Activated CD4-positive, alpha-beta memory T cell treated with anti-CD3 and anti-CD28 coated beads for 36 hours (primary cell): ENCODE measurements at places on chromosomes 12 and 14. TPM values are rescaled to one million over a fixed set of nuclear protein-coding genes. Genes with fewer than 3 reads are reported as not detected.

- no peak for DNase-seq
- H3K27ac ChIP-seq, result no peak overlapping the region
- H3K4me1 ChIP-seq, result no peaks in the 10 kb centered on the region
- no peaks in the 10 kb centered on the region for H3K36me3 ChIP-seq
Observed at GRCh38 chr12:42570076-42570475, 19.5 kb downstream of the PRICKLE1 start.

AMDHD1 gene
- 2.1 TPM for total RNA-seq

- H3K27me3 ChIP-seq, result no peaks in the 10 kb centered on the region
- DNase-seq, result no peak
Observed at GRCh38 chr12:57519796-57520052, 590 bp downstream of the DDIT3 start.

GRCh38 chr14:56795284-56795622 is 15.0 kb downstream of the OTX2 start:
- H3K27ac ChIP-seq, result no peak overlapping the region
- H3K36me3 ChIP-seq, result peaks cover 1% of the 10 kb centered on the region
- H3K27me3 ChIP-seq, result peaks cover 63% of the 10 kb centered on the region
- H3K4me3 ChIP-seq, result no peak overlapping the region
- H3K4me1 ChIP-seq, result peaks cover 10% of the 10 kb centered on the region

CDH24 gene
- 1.00 TPM for total RNA-seq

DNA sequence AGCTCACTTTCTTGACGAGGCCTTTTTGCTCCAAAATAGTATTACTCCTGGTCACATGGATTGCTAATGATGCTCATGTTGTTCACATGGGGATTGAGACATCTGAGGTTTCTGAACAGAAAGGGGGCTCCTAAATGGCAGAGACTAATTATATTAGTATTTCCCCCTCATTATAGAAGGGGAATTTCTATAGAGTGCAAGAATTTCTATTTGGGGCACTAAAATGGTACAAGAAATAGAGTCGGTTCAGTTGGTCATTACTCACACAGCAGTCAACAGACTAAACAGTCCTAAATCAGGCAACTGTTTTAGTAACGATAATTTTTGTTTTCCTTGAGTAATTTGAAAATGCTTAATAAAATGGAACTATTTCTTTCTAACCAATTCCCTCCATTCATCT is 108.9 kb downstream of the DACT1 start:
- no peaks in the 10 kb centered on the region for H3K36me3 ChIP-seq
- no peak overlapping the region for H3K4me3 ChIP-seq
- H3K27ac ChIP-seq, result no peak overlapping the region
- H3K4me1 ChIP-seq, result peaks cover 8% of the 10 kb centered on the region
- no peak for DNase-seq

SP1 gene
- 66.1 TPM for total RNA-seq

GRCh38 chr12:91210144-91210543 is 27.5 kb upstream of the DCN start:
- no peaks in the 10 kb centered on the region for H3K36me3 ChIP-seq
- no peaks in the 10 kb centered on the region for H3K4me1 ChIP-seq
- H3K4me3 ChIP-seq, result no peak overlapping the region
- H3K27me3 ChIP-seq, result no peaks in the 10 kb centered on the region

KRT74 gene
- total RNA-seq, result not detected

DNA sequence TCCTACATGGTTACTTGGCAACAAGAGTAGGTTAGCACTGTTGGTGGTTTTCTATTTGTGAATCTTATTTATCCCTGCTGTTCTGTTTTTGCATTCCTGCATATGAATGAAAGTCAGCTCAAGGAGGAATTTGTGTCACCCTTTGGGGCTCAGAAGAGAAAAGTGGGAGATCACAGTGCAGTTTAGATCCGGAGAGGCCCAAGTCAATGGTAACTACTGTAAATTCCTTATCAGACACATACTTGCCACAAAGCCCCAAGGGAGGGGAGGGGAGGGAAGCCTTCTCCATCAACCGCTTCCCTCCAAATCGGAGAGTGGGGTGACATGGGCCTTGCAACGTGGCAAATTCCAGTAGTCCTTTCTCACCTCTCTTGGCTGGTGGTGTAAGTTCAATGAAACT is 15.0 kb downstream of the GSG1 start:
- peaks cover 8% of the 10 kb centered on the region for H3K36me3 ChIP-seq
- no peak for DNase-seq
- H3K27ac ChIP-seq, result no peak overlapping the region
- H3K27me3 ChIP-seq, result no peaks in the 10 kb centered on the region

DNA sequence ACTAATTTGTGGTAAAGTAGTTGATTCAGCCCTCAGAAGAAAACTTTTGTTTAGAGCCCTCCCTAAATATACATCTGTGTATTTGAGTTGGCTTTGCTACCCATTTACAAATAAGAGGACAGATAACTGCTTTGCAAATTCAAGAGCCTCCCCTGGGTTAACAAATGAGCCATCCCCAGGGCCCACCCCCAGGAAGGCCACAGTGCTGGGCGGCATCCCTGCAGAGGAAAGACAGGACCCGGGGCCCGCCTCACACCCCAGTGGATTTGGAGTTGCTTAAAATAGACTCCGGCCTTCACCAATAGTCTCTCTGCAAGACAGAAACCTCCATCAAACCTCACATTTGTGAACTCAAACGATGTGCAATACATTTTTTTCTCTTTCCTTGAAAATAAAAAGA is 2.7 kb downstream of the FZD10 start:
- H3K4me1 ChIP-seq, result peaks cover 2% of the 10 kb centered on the region
- H3K27ac ChIP-seq, result no peak overlapping the region
- H3K27me3 ChIP-seq, result peaks cover 37% of the 10 kb centered on the region

DNA sequence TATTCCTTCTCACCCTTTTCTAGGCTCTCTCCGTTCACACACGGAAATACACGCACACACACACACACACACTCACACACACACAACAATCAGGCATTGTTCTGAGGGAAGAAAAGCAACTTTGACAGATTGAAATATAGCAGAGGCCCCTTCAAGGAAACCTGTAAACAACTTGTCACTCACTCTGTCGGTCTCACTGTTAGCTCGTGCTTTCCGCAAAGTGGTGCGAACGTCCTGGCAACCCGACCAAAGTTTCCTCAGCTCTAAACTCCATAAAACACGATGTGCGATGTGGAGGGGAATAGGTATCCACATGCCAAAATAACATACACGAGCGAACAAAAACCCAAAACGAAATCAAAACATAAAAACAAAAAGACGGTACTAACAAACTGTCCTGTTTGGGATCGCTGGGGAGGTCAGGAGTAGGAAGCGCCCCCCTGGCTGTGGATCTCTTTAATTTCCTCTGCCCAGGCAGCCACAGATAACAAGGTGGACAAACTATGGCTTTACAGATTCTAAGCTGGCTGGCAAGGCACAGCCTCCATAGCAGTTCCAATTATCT is 822 bp upstream of the SOX5 start:
- no peak overlapping the region for H3K27ac ChIP-seq
- no peaks in the 10 kb centered on the region for H3K27me3 ChIP-seq
- no peaks in the 10 kb centered on the region for H3K36me3 ChIP-seq
- no peak for DNase-seq

- DNase-seq, result no peak
- H3K4me3 ChIP-seq, result no peak overlapping the region
- no peak overlapping the region for H3K27ac ChIP-seq
- no peaks in the 10 kb centered on the region for H3K4me1 ChIP-seq
- no peaks in the 10 kb centered on the region for H3K27me3 ChIP-seq
- no peaks in the 10 kb centered on the region for H3K36me3 ChIP-seq
Observed at GRCh38 chr14:77490347-77490986, 8.1 kb downstream of the ISM2 start.

- H3K27me3 ChIP-seq, result no peaks in the 10 kb centered on the region
- no peak for DNase-seq
- H3K36me3 ChIP-seq, result no peaks in the 10 kb centered on the region
- peaks cover 1% of the 10 kb centered on the region for H3K4me1 ChIP-seq
- H3K4me3 ChIP-seq, result no peak overlapping the region
- no peak overlapping the region for H3K27ac ChIP-seq
Observed at GRCh38 chr14:105470350-105471296, 4.0 kb upstream of the CRIP2 start.

DNA sequence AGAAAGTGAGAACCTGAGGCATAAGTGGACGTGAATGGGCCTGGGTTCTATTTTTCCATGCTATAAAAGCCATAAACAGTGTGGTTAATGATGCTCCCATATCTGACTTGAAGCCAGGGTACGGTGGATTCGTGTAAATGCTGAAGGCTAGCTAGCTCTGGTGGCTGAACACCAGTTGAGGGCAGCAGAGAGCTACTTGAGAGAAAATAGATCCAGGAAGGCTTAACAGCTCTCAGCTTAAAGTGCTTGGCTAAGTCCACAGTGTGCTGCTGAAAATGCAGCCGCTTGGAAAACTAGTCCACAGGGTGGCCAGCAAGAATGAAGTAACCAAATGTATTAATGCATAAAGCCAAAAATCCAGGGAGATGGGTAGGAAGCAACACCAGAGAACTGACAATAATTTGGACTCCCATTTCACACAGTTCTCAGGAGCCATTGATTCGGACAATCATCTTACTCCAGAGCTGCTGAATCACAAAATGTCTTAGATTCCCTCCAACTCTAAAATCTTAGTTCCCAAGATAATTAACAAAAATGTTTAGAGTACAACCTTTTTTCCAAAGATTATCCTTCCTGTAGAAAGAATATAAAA is 15.0 kb upstream of the FOXG1 start:
- H3K27me3 ChIP-seq, result peaks cover 27% of the 10 kb centered on the region
- no peaks in the 10 kb centered on the region for H3K4me1 ChIP-seq
- H3K4me3 ChIP-seq, result no peak overlapping the region
- DNase-seq, result peak; percentile 20
- H3K36me3 ChIP-seq, result no peaks in the 10 kb centered on the region

- no peak overlapping the region for H3K27ac ChIP-seq
- peaks cover 5% of the 10 kb centered on the region for H3K4me1 ChIP-seq
- no peaks in the 10 kb centered on the region for H3K36me3 ChIP-seq
- H3K4me3 ChIP-seq, result no peak overlapping the region
- DNase-seq, result no peak
Observed at GRCh38 chr12:132608231-132609171, 1.9 kb downstream of the LRCOL1 start.

GRCh38 chr12:109779382-109779781 is 53.8 kb downstream of the TRPV4 start:
- no peak for DNase-seq
- H3K27me3 ChIP-seq, result no peaks in the 10 kb centered on the region
- no peaks in the 10 kb centered on the region for H3K36me3 ChIP-seq
- H3K4me3 ChIP-seq, result no peak overlapping the region
- no peak overlapping the region for H3K27ac ChIP-seq

GRCh38 chr14:30035361-30035760 is 107.7 kb upstream of the PRKD1 start:
- DNase-seq, result no peak
- H3K27ac ChIP-seq, result no peak overlapping the region
- no peaks in the 10 kb centered on the region for H3K36me3 ChIP-seq
- no peak overlapping the region for H3K4me3 ChIP-seq
- H3K27me3 ChIP-seq, result no peaks in the 10 kb centered on the region

- H3K4me1 ChIP-seq, result no peaks in the 10 kb centered on the region
- no peak for DNase-seq
- no peak overlapping the region for H3K4me3 ChIP-seq
Observed at GRCh38 chr12:118908811-118909210, 72.5 kb upstream of the SRRM4 start.

E2F7 gene
- total RNA-seq, result 5.8 TPM

DNA sequence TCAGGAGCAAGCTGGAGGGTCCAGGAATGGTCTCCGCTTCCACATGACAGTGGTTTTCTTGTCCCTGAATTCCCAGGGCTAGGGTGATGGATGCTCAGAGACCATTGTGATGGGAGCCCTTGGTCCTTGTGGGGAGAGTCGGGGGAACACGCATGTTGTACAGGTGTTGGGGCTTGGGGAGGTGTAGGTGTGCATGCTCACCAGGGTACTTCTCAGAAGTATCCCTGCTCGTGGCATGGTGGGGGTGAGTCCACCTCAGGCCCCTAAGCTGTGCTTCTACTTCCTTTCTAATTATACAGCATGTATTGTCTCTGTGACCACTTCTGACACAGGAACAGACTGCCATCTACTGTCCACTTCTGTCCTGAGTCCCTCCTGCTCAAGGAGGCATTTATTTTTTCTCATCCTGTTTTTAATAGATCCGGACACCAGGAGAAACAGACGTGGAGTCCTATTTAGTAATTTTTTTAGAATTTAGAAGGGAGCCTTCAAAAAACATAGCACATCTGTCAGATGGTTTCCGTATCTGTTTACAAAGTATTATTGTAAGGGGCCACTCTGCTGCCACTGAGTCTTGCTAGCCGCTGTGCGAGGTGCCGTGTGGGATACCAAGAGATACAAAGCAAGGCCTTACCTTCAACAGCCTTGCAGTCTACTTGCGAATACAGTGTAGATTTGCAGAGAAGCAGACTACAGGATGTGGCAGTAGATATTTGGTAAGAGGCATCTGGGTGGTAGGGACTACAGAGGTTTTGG is 10.5 kb downstream of the NTF3 start:
- H3K36me3 ChIP-seq, result no peaks in the 10 kb centered on the region
- peaks cover 8% of the 10 kb centered on the region for H3K27me3 ChIP-seq
- no peak overlapping the region for H3K27ac ChIP-seq
- no peaks in the 10 kb centered on the region for H3K4me1 ChIP-seq
- no peak for DNase-seq

- H3K4me1 ChIP-seq, result peaks cover 27% of the 10 kb centered on the region
- no peaks in the 10 kb centered on the region for H3K36me3 ChIP-seq
- no peaks in the 10 kb centered on the region for H3K27me3 ChIP-seq
Observed at GRCh38 chr12:713281-713875, 39.0 kb upstream of the WNK1 start.

GRCh38 chr12:88650715-88651114 is 70.4 kb upstream of the KITLG start:
- no peak overlapping the region for H3K27ac ChIP-seq
- H3K4me3 ChIP-seq, result no peak overlapping the region
- no peaks in the 10 kb centered on the region for H3K27me3 ChIP-seq
- H3K4me1 ChIP-seq, result no peaks in the 10 kb centered on the region

GRCh38 chr12:59929110-59929509 is 333.3 kb downstream of the SLC16A7 start:
- no peak overlapping the region for H3K27ac ChIP-seq
- no peaks in the 10 kb centered on the region for H3K4me1 ChIP-seq
- no peaks in the 10 kb centered on the region for H3K36me3 ChIP-seq
- no peak for DNase-seq

DNA sequence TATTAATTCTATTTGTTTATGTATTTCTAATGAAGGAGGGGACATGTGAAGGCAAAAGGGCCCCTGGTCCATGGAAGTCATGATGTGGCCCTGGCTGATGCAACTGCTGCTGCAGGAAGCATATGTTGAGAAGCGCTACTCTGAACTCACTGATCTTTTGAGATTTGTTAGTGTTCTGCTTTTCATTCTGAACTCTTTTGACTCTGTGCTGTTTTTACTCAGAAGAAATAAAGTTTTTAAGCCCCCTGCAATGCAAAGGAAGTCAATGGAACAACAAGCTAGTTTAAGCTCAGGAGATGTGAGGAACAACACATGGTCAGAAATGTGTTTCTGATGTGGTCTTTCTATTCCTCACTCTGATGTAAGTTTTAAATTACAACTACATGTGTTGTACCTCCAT is 88.9 kb upstream of the BTG1 start:
- no peak overlapping the region for H3K4me3 ChIP-seq
- peaks cover 5% of the 10 kb centered on the region for H3K4me1 ChIP-seq
- peak; percentile 13 for DNase-seq
- no peak overlapping the region for H3K27ac ChIP-seq
- no peaks in the 10 kb centered on the region for H3K27me3 ChIP-seq
